ENCODE measurements at places on chromosomes 4 and X. TPM values are rescaled to one million over a fixed set of nuclear protein-coding genes. Genes with fewer than 3 reads are reported as not detected.

The PAGE1 gene
- not detected for total RNA-seq

- no peak for DNase-seq
Observed at GRCh38 chr4:73383452-73383851, 20.6 kb upstream of the ALB start.

- DNase-seq, result no peak
Observed at GRCh38 chr4:162683659-162684370, 482.9 kb downstream of the NAF1 start.

GRCh38 chr4:179719766-179720450 is 2277.7 kb upstream of the AGA start:
- DNase-seq, result no peak

Data from activated naive CD4-positive, alpha-beta T cell treated with anti-CD3 and anti-CD28 coated beads for 36 hours (primary cell).